Activated CD8-positive, alpha-beta memory T cell treated with anti-CD3 and anti-CD28 coated beads for 4 hours (primary cell): ENCODE measurements at places on chromosomes 1 and 21.

DNA sequence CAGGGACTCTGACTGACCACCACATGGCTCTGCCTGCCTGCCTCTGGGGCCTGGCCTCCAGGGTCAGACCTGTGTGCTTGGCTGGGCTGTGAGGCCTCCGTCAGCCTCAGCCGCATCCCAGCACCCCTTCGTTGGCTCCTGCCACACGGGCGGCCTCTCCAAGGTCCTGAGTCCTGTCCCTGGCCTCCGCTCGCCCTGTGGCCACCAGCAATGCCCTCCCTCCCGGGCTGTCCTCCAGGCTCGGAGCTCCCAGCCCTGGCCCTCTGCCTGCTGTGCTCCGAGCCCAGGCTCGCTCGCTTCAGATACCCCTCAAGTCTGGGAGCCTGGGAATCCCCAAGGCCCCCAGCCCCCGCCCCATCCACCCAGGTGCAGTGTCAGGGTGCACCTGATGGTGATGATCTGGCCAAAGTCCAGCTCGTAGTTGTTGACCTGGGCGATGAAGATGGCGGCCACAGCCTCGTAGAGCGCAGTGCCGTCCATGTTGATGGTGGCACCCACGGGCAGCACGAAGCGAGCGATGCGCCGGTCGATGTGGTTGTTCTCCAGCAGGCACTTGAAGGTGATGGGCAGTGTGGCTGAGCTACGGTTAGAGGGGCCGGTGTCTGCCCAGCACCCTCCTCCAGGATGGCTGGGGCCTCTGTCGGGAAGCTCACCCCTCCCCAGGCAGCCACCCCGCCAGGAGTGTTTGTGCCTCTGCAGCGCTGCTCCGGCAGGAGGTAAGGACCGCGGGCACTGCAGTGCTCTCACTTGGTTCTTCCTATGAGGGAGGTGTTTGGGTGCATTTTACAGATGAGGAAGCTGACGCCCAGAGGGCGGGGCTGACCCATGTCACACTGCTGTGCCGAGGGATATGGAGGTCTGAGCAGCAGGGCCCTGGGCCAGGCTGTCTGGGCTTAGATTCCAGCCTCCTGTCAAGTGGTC is 28.5 kb downstream of the PODN start:
- DNase-seq = no peak

- no peak for DNase-seq
These were observed 27.8 kb upstream of the STUM start for GRCh38 chr1:226520640-226521355.

DNA sequence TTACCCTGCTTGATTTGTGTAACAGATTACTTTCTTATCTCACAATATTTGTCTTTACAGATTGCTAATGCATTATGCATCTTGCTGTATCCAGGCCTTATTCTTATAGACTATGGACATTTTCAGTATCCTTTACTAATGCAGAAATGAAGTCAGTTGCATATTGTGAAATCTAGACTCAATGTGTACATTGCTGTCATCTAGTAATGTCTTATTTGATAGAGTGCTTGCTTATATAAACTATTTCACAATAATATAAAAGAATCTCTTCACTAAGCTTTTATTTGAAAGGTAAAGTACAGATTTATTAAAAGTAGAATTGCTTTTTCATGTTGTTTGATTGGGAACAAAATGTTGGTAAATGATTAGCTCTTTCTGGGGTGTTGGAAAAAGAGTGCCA is 39.6 kb downstream of the ALG6 start:
- DNase-seq = no peak

GRCh38 chr21:29098156-29098555 is 24.7 kb upstream of the CCT8 start:
- DNase-seq = no peak

DNA sequence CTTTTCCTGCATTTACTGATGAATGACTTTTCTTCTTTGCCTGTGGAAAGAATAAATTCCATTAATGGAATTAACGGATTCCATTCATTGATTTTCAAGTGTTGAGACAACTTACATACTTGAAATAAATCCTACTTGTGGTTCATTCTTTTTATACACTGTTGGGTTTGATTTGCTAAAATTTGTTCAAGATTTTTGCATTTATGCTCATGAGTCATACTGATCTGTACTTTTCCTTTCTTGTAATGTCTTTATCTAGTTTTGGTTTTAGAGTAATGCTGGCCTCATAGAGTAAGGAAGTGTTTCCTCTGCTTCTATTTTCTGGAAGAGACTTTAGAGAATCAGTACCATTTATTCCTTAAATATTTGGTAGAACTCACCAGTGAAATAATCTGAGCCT is 14.4 kb downstream of the UROD start:
- DNase-seq = no peak

- DNase-seq = no peak
These were observed 456.7 kb downstream of the LMO4 start for GRCh38 chr1:87785386-87785785.
